ENCODE measurements at places on chromosomes 5 and 9.

GRCh38 chr5:62130107-62130506, 175.9 kb upstream of the KIF2A start:
- no peak for DNase-seq

- DNase-seq: peak; percentile 53
Observed at GRCh38 chr5:35331956-35332950, 102.0 kb upstream of the PRLR start.

GRCh38 chr5:52856564-52856963, 68.8 kb downstream of the ITGA1 start:
- peak; percentile 83 for DNase-seq

GRCh38 chr9:79572032-79572607, 355 bp downstream of the TLE4 start:
- DNase-seq: peak; percentile 94

- peak; percentile 81 for DNase-seq
Observed at GRCh38 chr9:113851873-113852272, 24.2 kb upstream of the ZNF618 start.

DNA sequence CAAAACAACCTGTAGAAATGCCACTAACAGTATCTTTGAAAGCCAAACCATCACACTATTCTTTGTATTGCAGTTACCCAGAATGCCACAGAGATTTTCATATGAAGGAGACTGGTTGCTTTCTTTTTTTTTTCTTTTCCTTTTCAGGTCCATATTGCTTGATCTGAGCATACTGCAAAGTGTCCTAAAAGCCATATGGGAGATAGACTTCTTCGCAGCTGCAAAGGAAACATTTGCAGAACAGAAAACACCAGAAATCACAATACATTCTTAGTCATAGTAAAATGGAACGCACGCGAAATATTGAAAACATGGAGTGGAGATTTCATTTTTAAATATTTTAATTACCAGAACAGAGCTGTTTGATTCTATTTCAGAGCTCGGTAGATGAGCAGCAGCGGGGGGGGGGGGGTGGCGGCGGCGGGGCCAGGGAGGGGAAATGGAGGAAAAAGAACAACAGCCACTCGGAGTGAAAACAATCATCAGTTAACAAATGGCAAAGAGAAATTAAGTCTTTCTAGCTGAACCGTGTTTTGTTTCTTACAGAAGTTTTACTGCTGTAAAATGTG, 284.1 kb downstream of the NFIB start:
- no peak for DNase-seq

GRCh38 chr5:159864885-159865691, 51.2 kb upstream of the ADRA1B start:
- DNase-seq: peak; percentile 87

DNA sequence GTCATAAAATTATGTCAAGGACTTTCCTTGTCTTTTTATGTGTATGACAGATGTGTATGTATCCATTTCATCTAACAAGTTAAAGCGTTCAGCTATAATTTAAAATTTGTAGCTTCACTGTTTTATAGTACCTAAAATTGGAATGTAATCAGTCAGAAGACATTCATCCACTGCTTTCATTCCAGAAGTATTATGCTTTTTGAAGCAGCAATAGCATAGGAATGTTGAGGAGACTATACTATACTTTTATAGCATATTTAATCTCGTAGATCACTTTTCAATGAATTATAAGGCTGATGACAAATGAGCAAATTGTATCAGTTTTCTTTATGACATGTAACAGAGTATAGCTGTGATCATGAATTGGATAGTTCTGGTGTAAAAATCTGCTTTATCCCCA, 6.9 kb downstream of the PCDHGA12 start:
- DNase-seq: no peak

GRCh38 chr5:14264605-14265316, 121.6 kb downstream of the TRIO start:
- DNase-seq: peak; percentile 86

DNA sequence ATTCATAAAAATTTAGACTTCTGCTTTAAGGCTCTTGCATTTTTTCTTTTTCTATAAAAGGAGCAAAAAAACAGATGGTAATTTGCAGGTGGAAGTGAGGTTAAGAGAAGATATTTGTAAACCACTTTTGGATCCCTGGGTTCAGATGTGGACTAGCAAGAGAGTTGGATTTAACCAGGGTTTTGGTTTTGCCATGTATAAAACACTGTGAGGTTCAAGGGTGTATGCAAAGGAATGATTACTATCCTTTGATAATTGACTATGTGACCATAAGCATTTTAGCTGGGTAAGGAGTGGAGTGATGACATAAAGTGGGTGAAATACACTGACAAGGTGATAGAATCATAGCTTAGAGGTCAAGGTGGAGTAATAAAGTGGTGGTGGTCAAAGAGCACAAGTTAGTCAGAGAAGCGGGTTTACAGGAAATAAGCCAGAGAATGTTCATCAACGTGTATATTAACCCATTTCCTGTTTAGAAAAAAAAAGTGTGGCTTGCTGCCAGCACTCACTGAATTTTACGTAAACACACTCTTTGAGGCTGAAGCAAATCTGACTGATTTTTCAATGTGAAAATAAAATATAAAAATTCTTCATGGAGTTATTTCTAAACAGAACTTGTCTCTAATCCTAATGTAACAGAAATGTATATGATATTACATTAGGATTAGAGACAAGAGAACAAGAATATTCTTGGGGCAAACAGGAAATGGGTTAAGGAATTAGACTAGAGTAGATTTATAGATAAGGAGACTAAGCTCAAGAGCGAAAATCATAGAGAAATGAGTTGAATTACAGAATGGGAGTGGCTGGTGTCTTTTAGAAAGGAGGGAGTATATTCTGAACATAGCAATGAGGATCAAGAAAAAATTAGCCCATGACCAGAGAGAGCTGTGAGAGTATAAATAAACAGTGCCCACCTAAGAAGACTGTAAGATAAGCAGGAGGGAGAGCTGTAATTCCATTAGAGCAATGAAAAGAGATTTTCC, 74.5 kb downstream of the CDKN2A start:
- peak; percentile 31 for DNase-seq

DNA sequence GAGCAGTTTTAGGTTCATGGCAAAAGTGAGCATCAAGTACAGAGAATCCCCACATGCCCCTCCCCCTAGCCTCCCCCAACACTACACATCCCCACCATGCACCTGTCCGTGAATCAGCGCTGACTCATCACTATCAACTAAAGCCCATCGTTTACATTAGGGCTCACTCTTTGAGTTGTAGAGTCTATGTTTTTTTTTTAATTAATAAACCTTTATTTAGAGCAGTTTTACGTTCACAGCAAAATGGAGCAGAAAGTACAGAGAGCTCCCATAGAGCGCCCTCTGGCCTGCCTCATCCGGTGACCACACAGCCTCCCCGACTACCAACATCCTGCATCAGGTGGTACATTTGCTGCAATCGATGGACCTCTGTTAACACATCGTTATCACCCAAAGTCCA, 47.9 kb upstream of the UNC5A start:
- no peak for DNase-seq

DNA sequence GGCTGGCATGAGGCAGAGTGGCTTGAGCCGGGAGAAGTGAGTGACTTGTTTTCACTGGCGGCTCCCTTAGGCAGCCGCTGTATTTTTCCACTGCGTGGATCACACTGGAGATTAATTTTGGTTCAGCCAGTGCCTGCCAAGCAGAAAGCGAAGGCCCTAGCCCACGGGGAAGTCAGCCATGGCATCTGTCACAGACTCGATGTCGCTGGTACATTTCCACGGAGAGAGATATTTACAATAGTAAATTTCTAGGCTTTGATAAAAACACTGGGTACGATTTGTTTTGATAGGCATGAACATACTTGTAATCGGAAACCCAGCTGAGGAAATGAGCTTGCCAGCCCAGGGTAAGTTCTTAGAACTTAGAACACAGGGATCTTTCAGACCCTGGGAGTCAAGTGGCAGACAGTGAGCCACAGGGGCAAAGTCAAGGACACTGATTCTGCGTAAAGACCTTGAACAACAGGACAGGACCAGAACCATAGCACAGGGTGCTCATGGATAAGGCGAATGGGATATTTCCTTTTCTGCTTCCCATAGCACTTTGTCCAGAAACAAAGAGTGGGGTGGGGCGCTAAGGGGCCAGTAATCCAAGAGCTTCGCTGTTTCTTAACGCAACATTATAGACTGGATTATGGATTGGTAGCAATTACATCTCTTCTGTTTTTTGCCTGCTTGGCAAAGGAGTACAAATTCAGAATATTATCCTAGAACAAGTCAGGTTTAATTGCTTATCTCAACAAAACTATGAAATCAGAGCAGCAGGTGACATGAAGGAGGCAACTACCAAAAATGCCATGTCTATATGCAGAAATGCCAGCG, 4.5 kb downstream of the DUSP1 start:
- no peak for DNase-seq

DNA sequence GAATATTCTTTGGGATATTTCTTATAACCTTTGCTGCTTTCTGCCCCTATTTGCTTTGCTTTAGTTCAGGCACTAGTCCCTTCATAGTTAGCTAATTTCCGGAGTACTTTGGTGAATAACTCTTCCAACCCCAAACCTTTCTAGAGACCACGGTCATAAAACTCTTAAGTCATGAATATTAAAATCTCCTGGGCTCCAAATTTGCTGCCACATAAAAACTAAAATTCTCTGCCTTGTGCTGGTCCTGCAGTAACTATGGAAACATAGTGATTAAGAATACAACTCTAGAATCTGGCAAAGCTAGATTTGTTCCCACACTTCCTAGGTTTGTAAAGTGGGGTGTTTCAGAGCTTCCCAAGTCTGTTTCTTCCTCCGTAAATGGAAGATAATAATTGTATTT, 10.0 kb upstream of the ACTBL2 start:
- DNase-seq: no peak

- DNase-seq: no peak
Observed at GRCh38 chr9:87547671-87548081, 50.0 kb downstream of the DAPK1 start.

GRCh38 chr9:110688329-110688728, 19.7 kb downstream of the MUSK start:
- no peak for DNase-seq
